ENCODE measurements at places on chromosomes 16 and 17.

GRCh38 chr17:74110467-74110866, 93.0 kb upstream of the RPL38 start:
- DNase-seq, result no peak

DNA sequence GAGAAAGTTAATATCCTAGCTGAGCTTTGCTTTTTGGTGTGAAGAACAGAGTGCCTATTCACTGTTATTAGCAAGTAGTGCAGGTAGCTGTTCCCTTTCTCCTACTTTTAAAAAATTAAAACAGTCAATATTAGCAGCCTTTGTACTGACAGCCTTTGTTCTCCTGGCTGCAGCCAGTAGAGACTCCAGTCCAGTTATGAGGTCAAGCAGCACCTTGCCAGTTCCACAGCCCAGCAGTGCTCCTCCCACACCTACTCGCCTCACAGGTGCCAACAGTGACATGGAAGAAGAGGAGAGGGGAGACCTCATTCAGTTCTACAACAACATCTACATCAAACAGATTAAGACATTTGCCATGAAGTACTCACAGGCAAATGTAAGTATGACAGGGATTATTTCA, 22.6 kb downstream of the AKTIP start:
- DNase-seq, result no peak

GRCh38 chr17:17855976-17856375, 19.2 kb upstream of the SREBF1 start:
- DNase-seq, result no peak

DNA sequence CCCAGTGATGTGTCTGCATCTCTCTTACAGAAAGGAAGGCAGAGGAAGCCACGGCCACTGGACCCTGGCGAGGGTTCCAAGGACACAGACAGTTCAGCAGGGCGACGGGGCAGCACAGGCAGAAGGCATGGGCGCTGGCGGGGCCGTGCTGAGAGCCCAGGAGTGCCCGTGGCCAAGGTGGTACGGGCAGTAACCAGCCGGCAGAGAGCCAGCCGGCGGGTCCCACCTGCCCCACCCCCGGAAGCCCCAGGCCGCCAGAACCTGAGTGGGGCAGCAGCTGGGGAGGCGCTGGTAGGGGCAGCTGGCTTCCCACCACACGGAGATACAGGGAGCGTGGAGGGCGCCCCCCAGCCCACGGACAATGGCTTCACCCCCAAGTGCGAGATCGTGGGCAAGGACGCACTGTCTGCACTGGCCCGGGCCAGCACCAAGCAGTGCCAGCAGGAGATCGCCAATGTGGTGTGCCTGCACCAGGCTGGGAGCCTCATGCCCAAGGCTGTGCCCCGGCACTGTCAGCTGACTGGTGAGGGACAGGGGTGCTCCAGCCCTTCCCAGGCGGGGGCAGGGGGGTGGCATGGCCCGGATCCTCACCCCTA, 7.8 kb downstream of the XYLT2 start:
- no peak for DNase-seq

GRCh38 chr17:61455324-61456060, 3.3 kb downstream of the TBX4 start:
- DNase-seq, result no peak

GRCh38 chr16:4522051-4522581, 16.5 kb downstream of the CDIP1 start:
- DNase-seq, result no peak

DNA sequence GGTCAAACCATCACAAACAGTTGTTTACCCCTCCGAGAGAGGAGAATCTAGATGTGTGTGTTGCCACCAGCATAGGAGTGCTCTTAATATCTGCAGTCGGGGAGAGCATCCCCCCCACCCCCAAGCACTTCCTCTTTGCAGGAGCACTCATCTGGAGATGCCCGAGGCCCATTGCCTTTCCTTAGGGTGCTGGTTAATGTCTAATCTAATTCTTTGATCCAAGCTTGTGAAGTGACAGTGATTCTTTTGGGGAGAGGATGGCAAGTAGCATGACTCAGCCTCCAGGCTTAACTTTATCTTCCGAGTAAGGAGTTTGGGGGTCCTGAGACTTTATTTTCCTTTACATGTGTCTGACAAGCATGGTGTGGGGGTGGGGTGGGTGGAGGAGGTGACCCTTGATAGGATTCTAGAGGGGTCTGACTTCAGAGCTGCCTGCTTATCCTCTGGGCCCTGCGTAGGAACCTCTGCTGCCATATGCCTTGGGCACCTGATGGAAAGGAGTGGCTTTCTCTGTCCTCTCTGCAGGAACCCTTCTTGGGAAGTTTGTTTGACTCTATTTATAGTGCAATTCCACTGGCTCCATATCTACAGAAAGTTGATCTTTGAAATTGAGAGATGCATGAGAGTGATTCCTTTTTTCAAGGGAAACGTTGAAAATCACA, 207.1 kb downstream of the SPECC1 start:
- DNase-seq, result no peak

DNA sequence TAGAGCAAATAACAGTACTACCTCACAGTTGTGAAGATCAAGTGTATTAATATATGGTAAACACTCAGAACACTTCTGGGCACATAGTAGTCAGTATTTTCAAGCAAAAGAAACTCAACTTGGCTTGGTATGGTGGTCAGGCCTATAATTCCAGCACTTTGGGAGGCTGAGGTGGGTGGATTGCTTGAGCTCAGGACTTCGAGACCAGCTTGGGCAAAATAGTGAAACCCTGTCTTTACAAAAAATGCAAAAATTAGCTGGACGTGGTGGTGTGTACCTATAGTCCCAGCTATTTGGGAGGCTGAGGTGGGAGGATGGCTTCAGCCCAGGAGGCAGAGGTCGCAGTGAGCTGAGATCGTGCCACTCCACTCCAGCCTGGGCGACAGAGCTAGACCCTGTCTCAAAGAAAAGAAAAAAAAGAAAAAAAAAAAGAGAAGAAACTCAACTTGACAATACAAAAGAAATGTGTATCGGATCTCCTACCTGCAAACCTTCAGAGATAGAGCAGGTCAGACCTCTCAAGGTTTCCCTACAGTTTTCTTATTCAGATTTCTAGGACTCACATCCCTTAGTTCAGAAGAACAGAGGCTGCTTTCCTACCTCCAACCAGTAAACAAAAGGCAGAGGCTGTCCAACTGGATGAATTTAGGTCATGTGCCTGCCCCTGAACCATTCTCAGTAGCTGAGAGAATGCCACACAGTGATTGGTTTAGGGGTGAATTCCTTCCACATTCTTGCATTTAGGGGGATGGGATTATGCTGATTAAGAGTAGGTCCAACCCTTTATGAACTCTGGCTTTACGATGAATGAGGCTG, 1.7 kb upstream of the KPNA2 start:
- no peak for DNase-seq

- DNase-seq, result no peak
Observed at GRCh38 chr16:84503751-84504395, 586 bp downstream of the MEAK7 start.

DNA sequence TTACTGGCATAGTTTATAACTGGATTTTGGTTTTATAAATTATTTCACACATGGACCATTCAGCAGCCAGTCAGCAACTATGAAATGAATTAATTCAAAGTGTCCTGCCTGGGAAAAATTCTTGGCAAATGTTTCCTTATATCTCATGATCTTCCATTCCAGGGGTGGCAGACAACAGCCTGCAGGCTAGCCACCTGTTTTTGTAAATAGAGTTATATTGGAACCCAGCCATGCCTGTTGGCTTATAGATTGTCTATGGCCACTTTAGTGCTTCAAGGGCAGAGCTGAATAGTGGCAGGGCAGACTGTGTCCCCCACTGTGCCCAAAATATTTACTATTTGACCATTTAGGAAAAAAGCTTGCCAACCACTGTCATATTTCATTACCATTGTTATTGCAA, 613.7 kb downstream of the TMEM114 start:
- no peak for DNase-seq

DNA sequence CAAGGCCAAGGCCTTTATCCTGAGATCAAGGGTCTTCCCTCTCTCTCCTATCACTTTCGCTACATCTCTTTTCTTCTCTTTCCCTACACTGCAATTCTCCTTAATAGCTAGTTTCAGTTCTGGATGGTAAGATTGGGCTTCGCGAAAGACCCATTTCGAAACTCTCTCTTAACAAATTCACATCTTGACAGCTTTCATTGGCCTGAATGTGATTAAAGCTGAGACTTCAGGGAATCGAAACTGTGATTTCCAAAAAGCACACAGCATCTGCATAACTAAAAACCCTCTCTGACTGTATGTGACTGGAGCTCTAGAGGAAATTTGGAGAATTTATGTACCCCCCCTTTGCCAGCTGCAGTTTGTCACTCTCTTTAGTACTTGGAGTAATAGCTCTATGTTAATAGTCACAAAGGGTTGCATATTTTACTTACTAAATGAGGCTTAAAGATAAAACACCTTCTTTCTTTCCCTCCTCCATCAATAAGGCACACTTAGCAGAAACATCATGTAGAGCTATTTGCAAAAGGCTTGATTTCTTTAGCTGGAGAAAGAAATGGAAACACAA, 105.3 kb upstream of the FAM20A start:
- no peak for DNase-seq

DNA sequence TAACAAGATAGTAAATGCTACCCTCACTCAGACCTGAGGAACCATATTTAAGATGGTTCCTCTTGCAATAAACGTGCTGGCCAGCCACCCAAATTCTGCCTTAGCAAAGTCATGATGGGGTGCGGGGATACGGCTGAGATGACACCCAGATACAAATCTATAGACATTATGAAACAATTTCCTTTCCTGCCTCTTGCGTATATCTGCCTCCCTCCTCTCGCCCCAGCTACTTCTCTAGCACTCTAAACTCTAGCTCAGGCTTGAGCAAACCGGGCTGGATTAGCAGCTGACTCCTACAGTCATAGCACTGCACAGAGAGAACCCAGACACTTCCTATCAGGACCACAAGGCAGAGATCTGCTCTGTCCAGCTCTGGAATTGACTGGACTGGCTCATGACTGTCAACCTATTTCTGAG, 22.3 kb downstream of the CD300LF start:
- no peak for DNase-seq

DNA sequence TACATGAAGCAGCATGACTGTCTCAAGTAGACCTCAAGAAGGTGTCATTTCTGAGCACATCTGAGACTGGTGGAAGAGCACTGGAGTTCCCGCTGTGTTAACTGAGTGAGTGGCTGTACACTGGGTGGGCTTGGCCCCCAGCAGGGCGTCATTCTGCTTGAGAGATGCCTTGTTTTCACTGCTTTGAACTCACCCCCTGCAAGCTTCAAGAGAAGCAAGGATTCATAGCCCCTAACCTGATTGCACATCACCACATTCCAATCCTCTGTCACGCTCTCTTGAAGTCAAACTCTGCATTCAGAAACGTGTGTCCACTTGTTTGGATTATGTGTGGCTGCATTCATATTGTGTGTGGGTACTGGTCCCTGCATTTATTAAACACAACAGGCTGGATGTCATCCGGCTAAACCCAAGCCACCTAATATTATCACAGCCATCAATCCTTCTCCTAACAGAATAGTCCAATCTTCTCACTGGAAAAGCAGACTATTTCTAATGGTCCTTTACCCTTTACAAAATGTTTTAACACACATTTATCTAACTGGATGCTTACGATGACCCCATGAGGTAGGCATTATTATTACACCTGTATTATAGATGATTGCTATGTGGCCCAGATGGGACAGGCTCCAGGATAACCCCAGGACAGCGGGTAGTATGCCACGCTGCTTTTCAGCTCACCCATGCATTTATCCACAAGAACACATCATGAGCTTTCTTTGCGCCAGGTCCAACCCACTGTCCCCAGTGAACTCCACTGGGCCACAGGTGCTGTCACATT, 76.3 kb downstream of the USP31 start:
- no peak for DNase-seq

DNA sequence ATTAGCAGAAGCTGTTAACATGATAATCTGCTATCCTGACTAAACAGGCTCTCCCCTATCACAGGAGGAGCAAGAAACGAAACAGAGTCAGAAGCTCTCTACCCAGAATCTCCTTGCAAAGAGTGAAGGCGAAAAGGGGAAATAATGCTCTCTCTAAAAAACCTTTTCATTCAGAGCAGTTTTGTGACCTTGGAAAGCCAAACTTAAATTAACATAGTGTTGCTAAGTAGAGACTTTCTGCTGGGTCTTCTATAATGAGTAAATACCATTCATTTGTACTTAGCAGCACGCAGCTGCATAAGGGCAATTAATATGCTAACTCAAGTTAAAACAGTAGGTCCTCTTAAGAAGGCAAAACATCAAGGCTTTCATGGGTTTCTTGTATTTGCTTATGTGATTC, 101.7 kb upstream of the GPR139 start:
- DNase-seq, result no peak

DNA sequence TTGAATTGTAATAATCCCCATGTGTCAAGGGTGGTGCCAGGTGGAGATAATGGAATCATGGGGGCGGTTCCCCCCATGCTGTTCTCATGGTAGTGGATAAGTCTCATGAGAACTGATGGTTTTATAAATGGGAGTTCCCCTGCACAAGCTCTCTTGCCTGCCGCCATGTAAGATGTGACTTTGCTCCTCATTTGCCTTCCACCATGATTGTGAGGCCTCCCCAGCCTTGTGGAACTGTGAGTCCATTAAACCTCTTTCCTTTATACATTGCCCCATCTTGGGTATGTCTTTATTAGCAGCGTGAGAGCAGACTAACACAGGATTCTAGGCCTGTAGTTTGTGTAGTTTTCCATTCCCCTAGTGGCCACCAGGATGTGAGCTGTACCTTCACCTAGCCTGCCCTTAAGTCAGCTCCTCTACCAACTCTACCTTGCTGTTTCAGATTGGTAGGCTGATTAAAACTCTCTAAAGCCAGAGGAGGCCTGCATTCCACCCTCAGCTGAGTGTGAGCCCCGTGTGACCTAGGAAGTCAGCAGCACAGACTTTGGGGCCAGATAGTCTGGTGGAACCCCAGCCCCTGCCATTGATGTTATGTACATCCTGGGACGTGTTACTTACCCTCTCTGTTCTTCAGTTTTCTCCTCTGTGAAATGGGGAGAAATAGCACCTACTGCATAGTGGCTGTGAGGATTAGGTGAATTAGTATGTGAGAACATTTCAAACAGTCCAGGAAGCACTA, 252.4 kb upstream of the CACNG5 start:
- DNase-seq, result no peak

GRCh38 chr17:33647956-33648355, 354.9 kb upstream of the ASIC2 start:
- DNase-seq, result no peak

All from stimulated activated CD4-positive, alpha-beta T cell treated with anti-CD3 and anti-CD28 coated beads, TNF-alpha, amount 100 ng/mL, for 4 hours (primary cell).